NCI-H1417 (cell line): ENCODE measurements at places on chromosomes 4 and X.
A peak's percentile ranks its signal among the peaks of the same experiment; 100 is the strongest.

DNA sequence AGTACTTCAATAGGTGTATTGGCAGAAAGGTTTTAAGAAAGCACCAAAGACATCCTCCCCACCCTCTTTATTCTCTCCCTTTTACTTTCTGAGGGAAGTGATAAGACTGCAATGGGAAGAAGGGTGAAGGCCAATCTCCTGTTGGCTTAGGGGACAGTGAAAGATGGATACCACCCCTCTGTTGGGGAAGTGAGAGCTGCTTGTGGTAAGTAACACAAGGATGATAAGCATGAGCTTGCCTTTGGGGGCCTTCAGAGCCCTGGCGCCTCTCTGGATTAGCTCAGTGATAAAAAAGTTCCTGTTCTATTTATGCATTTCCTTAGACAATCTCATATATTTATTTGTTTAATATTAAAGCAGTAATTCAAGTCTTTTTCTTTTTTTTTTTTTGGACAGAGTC is 5.2 kb upstream of the KLF8 start:
- DNase-seq = no peak

- DNase-seq = no peak
These were observed 272.9 kb downstream of the PPP1R2C start for GRCh38 chrX:42505016-42505415.

- no peak for DNase-seq
These were observed 1.1 kb downstream of the FANCB start for GRCh38 chrX:14871767-14872166.

DNA sequence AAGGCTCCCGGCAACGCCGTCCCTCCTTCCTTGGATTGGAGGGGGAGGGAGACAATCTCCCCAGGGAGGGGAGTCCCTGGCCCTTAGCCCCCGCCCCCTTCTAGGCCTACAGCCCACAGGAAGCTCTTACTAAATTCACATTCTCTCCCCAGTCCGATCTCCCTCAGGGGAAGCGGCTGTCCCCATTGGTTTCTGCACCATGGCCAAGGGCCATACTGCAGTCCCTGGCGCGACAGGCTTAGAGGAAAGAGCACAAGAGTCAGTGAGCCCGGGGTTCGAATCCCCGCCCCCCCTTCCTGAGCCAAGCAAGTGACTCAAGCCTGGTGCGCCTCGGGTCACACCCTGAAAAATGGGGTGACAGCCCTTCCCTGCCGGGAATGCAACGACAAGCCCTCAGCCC is 1.1 kb downstream of the ABLIM2 start:
- peak; percentile 80 for DNase-seq

DNA sequence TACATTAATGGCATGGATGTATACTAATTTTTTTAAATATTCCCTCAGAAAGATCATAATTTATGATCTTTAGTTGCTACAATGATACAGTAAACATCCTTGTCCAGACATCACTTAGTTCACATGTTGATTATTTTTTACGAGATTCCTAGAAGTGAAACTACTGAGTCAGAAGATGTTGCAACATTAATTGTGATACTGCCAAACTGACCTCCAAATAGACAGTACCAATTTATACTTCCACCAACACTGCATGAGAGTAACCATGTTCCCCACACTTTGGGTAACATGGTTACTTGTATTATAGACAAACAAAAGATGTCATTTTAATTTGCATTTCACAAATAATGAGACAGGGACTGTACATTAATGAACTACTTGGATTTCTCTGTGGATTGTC is 19.6 kb downstream of the RCHY1 start:
- no peak for DNase-seq

DNA sequence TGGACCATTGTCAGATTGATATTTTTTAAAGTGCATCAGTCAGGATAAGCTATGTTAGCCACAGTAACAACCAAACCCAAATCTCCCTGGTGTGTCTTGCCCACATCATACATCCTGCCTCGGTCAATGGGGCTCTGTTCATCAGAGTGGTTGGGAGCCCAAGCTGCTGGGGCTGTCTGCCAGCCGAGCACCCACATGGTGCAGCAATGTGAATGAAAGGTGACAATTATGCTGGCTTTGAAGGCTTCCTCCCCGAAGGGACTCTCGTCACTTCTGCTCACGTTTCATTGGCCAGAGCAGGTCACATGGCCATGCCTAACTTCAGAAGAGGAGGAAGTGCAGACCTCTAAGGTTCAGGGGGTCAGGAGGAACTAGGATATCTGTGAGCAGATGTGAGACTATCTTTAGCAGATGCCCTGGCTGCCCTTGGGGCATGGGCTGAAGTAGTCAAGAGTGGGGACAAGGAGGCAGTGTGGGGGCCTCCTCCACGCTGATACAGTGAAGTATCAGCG is 1.3 kb upstream of the JAKMIP1 start:
- DNase-seq = no peak

- DNase-seq = no peak
These were observed 81.7 kb upstream of the FTHL17 start for GRCh38 chrX:31153475-31154047.

DNA sequence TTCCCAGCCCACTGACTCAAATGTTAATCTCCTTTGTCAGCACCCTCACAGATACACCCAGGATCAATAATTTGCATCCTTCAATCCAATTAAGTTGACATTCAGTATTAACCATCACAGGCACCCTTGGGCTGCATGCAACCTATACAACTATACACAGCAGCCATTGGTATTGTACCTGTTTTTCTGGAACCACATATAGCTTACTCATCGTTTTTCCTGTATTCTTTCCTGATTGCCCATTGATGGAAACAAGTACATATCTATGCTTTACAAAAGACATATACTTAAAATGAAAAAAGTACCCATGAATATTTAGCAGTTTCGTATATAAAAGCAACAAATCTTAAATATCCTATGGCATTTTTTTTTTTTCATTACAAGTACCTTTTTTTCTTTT is 3.7 kb upstream of the FOXR2 start:
- no peak for DNase-seq

GRCh38 chr4:44100456-44100855 is 348.2 kb downstream of the KCTD8 start:
- no peak for DNase-seq
